Mesenchymal stem cell (in vitro differentiated cells and primary cell): ENCODE measurements at places on chromosomes 11 and 22.

GRCh38 chr11:60367009-60367408 lies 11.3 kb upstream of the MS4A7 start:
- H3K4me3 ChIP-seq = no peak overlapping the region
- no peak overlapping the region for H3K27ac ChIP-seq
- H3K36me3 ChIP-seq = no peaks in the 10 kb centered on the region
- no peaks in the 10 kb centered on the region for H3K4me1 ChIP-seq
- H3K27me3 ChIP-seq = peaks cover 8% of the 10 kb centered on the region

- peaks cover 57% of the 10 kb centered on the region for H3K27me3 ChIP-seq
- no peak overlapping the region for H3K4me3 ChIP-seq
- H3K27ac ChIP-seq = no peak overlapping the region
- H3K4me1 ChIP-seq = peaks cover 5% of the 10 kb centered on the region
These were observed 5.8 kb downstream of the SLC1A2 start for GRCh38 chr11:35413598-35413997.

GRCh38 chr11:111645657-111646316 lies 43.5 kb downstream of the SIK2 start:
- H3K27me3 ChIP-seq = no peaks in the 10 kb centered on the region
- no peak for DNase-seq
- no peak overlapping the region for H3K4me3 ChIP-seq
- peaks cover 1% of the 10 kb centered on the region for H3K4me1 ChIP-seq

- no peaks in the 10 kb centered on the region for H3K27me3 ChIP-seq
- DNase-seq = peak; percentile 39
- H3K36me3 ChIP-seq = peaks cover 25% of the 10 kb centered on the region
- H3K4me1 ChIP-seq = no peaks in the 10 kb centered on the region
- H3K4me3 ChIP-seq = no peak overlapping the region
These were observed 25.7 kb downstream of the TTC12 start for GRCh38 chr11:113339929-113340589.

DNA sequence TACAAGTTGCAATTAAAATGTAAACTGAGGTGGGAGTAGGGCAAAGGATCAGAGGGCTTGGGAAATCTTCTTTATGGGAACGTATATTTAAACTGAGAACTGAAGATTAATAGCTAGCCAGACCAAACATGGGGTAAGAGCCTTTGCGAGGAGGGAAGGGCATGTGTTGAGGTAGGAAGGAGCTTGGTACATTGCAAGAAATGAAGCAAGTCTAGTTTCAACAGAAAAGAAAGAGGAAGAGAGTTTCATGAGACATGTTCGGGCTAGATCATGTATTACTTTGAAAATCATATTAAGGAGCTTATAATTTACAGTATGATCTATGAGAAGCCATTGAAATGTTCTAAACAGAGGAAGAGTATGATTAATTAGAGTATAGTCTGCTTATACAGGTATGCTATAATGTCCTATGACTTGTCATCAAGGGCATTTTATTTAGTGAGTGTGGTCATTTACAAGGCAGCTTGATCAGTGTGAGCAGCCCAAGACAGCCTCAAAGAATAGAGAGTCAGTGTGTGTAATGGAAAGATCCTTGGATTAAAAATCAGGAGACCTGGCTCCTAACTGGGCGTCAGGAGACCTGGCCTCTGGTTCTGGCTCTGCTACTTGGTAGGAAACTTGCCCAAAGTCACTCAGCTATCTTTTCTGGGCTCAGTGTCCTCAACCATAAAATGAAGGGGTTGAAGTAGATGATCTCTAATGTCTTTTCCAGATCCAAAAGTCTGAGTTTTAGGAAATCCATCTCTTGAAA lies 10.9 kb downstream of the GAS2 start:
- no peaks in the 10 kb centered on the region for H3K36me3 ChIP-seq
- no peak overlapping the region for H3K4me3 ChIP-seq
- H3K27ac ChIP-seq = no peak overlapping the region
- H3K4me1 ChIP-seq = peaks cover 1% of the 10 kb centered on the region

DNA sequence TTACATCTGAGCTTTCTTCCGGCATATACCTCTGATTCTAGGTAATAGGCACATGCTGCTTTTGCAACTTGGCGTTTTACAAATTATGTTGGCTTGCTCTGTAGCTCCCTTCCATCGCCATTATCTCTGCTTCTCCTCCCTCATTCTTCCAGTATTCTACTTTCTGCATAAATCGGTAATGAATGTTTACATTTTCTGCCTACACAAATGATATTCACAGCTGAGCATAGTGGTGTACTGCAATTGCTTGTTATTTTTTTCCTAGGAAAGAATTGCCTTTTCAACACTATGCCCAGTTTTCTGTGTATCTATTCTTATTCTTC lies 18.9 kb downstream of the MED15 start:
- no peak for DNase-seq
- peaks cover 40% of the 10 kb centered on the region for H3K4me1 ChIP-seq
- no peak overlapping the region for H3K4me3 ChIP-seq
- no peaks in the 10 kb centered on the region for H3K27me3 ChIP-seq
